ENCODE measurements at places on chromosomes 7 and 10.

GRCh38 chr10:32205670-32206069, 141.3 kb downstream of the EPC1 start:
- no peak for DNase-seq

DNA sequence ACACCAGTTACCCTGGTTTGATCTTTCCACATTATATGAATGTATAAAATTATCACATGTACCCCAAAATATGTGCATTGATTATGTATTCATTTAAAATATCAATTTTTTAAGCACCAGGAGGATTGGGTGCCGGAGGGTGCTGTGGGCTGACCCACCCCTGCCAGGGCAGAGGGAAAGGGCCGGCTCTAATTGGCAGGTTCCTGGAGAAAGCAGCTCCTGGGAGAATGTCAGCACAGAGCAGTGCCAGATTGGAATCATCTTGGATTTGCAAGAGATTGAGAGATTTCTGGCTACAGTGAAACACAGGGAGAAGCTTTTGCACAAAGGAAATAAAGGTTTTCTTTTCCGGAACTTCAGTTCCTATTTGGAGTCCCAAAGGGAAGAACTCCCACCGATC, 264.4 kb upstream of the TCERG1L start:
- DNase-seq = no peak

DNA sequence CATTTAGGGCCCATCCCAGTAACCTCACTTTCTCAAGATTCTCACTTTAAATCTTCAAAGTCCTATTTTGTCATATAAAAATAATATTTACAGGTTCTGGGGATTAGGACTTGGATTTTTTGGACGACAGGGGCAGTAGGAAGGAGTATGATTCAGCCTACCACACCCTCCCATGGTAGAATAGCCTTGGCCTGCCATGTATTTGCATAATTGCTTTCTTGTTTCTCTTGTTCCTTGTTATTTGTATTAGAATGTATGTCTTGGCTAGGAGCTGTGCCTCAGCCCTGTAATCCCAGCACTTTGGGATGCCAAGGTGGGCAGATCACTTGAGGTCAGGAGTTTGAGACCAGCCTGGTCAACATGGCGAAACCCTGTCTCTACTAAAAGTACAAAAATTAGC, 92.5 kb downstream of the ELAPOR2 start:
- no peak for DNase-seq

DNA sequence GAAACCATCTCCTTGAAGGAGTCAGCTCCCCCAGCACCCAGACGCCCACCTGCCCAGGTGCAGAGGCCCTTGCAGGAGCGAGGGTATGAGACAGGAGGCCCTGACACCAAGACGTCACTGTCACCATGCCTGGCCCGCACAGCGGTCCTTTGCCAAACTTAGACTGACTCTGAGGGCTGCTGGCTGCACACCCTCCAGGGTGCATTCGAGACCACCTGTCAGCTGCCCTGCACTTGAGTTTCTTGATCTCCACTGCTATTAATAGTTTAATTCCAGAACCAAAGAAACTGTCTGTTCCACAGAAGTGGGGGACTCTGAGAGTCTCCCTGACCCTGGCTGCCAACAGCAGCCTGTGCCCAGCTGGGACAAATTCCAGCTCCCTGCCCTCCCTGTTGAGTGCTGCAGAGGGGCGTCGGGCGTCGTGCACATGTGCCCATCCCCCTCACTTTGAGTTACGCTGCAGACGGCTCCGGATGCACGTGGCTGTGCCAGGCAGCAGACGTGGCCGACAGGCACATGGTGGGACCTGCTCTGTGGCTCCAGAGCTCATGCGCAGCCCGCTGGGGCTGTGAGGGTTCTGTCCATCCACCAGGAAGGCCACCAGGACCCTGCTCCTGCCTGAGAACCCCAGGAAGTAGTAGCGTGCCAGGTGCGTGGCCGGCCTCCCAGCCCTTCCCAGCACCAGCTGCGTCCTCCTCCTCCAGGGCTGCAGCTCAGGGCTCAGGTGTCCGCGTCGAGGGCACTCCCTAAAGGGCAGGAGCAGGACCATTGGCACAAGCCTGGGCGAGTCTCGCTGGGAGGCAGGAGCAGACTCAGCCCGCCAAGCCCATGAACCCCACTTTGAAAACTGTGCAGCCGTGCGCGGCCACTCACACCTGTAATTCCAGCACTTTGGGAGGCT, 24.8 kb downstream of the ELFN1 start:
- DNase-seq = no peak

DNA sequence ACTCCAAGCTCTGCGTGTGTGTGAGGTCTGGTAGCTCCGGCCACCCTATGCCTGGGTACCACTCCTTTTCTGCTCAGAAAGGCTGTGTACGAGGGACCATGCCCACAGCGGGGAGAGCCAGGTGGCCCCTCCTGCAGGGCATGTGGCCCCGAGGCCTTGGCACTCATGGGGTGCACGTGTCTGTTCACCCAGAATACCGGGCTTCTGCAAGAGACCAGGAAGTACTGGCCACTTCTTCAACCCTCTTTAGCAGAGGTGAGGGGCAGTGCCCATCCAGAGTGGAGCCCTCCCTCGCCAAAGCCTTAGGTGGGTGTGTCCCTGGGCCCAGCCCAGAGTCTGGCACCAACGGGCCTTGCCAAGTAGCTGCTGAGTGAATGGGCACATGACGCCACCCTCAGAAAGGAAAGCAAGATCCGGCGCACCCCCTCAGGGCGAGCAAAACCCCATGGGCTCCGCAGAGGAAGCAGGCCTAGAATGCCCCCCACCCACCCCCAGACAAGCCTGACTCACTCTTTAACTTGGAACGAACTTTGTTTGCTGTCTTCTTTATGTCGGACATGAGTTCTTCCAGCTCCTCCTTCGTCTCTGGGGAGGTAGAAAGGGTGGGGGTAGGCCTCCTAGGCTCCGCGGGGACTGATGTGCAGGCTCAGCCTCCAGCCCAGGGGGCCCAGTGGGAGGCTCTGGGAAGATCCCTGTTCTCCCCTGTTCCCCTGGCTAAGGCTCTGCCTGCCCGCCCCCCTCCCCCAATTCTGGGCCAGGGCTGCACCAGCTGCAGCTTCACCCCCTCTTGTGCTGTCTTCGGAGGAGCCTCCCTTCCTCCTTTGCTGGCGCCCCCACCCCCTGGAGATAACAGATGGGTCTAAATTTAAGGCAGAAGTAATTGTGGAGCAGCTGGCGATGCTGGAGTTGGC, 14.6 kb downstream of the STX1A start:
- no peak for DNase-seq

DNA sequence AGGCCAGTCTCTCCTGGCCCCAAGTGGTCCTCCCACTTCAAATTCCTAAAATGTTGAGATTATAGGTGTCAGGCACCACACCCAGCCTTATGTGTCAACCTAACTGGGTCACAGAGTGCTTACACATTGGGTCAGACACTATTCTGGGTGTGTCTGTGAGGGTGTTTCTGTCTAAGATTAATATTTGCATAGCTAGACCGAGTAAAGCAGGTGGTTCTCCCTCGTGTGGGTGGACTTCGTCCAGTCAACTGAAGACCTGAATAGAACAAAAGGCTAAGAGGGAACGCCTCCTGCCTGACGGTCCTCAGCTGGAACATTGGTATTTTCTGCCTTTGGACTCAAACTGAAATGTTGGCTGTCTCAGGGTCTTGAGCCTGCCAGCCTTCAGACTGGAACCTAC, 11.5 kb downstream of the PPIF start:
- DNase-seq = no peak

GRCh38 chr7:16975712-16976111, 93.9 kb upstream of the AGR3 start:
- no peak for DNase-seq

GRCh38 chr10:78543749-78544362, 510.2 kb downstream of the RPS24 start:
- no peak for DNase-seq

DNA sequence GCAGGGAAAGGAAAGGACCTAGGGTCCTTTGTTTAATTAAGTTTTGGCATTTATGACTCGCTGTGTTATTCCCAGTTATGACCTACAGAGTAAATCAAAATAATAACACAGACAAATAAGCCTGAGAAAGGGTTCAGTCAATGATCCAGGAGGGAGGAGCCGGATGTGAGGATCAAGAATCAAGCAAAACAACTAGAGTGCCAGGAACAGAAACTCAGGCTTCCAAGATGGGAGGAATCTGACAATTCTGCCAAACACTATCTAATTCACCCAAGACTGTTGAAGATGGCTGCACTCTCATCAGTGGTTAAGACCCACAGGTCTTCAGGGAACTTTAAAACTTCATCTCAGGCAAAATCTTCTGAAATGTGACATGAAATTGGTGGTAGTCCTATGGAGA, 50.3 kb upstream of the PIP4K2A start:
- no peak for DNase-seq

GRCh38 chr10:11395581-11396310, 215.7 kb downstream of the USP6NL start:
- DNase-seq = no peak

- DNase-seq = no peak
Observed at GRCh38 chr10:4011136-4011812, 226.3 kb upstream of the KLF6 start.
